ENCODE measurements at places on chromosomes 3 and 15.

DNA sequence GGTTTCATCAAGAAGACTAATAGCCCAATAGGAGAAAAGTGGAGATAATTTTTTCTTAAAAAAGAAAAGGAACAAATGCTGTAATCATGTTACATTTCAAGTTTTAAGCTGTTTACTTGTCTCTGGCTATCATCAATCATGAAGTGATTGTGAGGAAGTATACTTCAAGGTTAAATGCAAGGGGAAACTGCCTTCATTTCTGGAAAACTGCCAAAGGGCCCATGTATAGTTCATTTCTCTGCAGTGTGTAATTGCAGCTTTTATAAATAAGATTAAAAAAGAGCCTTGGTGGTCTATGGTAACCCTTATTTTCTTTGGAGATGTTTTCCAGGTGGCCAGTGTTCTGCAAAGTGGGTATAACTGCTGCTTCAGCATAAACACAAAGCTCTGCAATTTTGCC is 101.9 kb downstream of the GRM7 start:
- DNase-seq: no peak

GRCh38 chr15:88654430-88655102 is 15.8 kb downstream of the ISG20 start:
- no peak for DNase-seq

DNA sequence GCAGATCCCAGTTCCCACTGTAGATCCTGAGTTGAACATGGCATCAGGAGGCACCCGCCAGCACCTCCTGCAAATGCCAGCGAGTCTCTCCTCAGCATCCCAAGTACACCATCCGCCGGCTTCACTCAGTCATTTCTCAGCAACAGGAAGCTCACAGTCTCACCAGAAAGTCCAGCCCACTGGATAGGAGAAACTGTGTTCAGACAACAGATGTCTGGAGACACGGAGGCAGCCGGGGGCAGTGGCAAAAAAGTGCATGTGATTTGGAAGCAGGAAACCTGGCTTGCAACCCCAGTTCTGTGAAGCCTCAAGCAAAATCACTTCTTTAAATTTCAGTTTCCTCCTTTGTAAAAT is 68.7 kb downstream of the SRGAP3 start:
- DNase-seq: no peak

- DNase-seq: no peak
These were observed 9.2 kb downstream of the IVD start for GRCh38 chr15:40414816-40415215.

DNA sequence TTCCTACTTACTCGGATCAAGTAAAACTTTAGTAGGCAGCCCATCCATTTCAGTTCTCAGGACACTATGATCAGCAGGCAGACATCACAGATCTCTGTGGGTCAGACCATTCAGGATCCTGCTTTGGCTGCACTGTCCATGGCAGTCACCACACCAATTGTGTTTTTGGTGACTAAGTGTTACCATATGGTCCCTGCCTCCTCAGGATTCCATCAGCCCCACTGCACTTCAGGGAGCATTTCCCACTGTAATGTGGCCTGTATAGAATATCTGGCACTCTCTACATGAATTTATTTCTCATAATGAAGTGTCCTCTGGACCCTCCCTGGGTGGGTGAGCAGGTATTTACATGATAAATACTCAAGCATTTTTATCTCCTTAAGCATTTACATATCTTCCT is 41.3 kb downstream of the ZNF445 start:
- peak; percentile 7 for DNase-seq

DNA sequence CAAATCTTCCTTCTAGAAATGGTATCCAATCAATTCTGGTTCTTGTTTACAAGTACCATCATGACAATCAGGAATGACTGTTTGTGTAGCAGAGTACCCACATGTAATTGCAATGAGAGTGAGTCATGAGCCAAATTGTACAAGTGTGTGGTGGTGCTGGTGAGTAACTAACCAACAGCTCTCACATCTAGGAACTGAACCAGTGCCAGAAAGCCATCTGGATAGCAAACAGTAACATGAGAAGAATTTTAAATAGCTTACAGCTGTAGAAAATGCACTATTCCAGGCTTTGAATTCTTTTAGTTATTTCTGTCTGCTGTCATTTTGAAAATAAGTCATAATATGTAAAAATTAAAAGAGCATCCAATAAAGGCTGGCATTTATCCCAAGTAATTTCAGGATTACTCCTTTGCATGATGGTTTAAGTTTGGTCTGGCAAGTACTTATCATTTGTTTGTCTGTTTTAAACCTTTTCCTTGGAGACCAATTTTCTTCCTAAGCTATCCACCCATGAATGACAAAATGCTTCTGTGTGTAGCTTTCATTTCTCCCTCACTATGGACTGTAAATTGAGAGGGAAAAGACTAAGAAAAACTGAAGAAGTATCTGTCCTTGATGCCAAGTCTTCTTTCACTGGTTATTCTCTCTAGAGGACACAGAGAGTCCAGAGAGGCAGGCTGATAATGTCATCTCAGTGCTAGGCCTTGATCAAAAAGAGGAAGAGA is 60.0 kb downstream of the PIK3CB start:
- peak; percentile 99 for DNase-seq

DNA sequence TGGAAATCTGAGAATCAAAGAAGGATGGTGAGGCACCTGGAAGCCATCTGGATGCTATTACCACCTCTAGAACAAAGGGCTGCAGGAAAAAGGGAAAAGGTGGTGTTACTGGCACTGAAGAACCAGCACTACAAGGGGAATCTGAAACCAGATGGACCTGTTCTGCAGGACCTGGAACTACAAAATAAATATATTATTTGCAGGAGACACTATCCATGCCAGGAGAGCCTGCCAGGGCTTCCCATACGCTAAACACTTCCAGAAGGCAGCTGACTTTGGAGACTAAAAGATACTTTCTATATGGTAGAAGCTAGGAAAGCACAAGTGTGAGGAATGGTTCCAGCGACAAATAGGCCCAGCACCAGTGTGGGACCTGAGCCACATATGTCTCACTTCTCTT is 83.4 kb upstream of the POU1F1 start:
- no peak for DNase-seq

All from EH (cell line).